ENCODE measurements at places on chromosomes 13 and 19. TPM values are rescaled to one million over a fixed set of nuclear protein-coding genes. Genes with fewer than 3 reads are reported as not detected.

ZNF628 gene
- 1.2 TPM for total RNA-seq

ELANE gene
- total RNA-seq, result 0.13 TPM

PRODH2 gene
- total RNA-seq, result not detected

ZNF791 gene
- 13.7 TPM for total RNA-seq

FGF9 gene
- 0.39 TPM for total RNA-seq

FFAR2 gene
- not detected for total RNA-seq

DNAJC15 gene
- total RNA-seq, result 16.5 TPM

ZGLP1 gene
- total RNA-seq, result 0.46 TPM

GPR12 gene
- not detected for total RNA-seq

PLA2G4C gene
- 23.6 TPM for total RNA-seq

CCDC8 gene
- total RNA-seq, result 20.0 TPM

CCDC194 gene
- not detected for total RNA-seq

NAPA gene
- total RNA-seq, result 77.9 TPM

POSTN gene
- 686 TPM for total RNA-seq

FBXO46 gene
- 6.5 TPM for total RNA-seq

ZNF440 gene
- total RNA-seq, result 7.7 TPM

FFAR1 gene
- not detected for total RNA-seq

MYBPC2 gene
- total RNA-seq, result not detected

S1PR4 gene
- total RNA-seq, result not detected

GPC5 gene
- total RNA-seq, result 0.13 TPM

All from smooth muscle cell of the pulmonary artery (primary cell).